ENCODE measurements at places on chromosomes 4 and X. TPM values are rescaled to one million over a fixed set of nuclear protein-coding genes. Genes with fewer than 3 reads are reported as not detected.

- no peak for DNase-seq
Observed at GRCh38 chrX:1535241-1536041, 1.5 kb downstream of the P2RY8 start.

DNA sequence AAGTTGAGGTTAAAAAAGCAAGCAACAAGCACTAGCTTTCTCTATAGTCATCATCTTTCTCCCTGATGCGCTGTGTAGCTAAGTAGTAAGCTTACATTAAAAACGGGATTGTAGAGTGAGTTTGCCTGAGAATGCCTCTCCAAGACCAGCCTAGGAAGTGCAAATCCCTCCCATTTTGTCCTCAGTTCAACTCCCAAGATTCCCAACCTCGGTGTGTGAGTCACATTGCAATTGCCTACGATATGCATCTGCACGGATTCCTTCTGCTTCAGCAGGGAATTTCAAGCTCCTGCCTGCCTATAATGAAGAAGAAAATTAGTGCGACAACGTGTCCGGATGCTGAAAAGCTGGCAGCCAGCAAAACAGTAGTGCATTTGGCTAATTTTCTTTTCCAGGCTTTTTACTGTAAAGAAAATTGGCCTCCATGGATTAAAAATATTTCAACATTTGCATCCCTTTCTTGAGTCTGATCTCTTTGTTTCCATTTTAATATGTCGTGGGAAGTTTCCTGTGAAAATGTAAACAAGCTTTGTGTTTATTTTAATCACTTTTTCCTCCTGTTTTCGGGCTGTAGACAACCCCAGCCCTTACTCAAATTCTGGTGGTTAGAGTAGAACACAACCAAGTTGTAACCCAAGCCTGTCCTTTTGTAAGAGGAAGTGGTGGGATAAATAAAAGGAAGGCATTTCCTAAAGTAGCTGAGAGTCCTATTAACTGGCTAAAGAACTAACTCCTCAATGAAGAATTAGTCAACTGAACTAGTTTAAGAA, 58.4 kb upstream of the TET2 start:
- DNase-seq = peak; percentile 96

DNA sequence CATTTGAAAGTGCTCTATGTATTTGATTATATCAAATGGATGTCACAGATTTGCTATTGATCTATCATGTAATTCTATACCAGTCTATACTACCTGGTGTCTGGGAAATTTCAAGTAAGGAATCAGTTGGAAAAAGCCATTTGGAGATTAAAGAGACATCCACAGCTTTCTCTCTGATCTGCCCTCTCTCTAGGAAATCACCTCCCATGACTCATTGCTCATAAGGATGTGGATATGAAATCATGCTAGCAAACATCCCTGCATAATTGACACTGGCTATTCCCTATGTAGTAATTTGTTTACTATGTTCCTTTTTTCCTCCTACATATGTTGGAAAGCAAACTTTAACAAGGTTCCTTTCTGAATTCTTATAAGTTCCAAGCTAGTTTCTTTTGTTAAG, 94.3 kb downstream of the TEX13A start:
- no peak for DNase-seq

GRCh38 chr4:183798301-183799253, 106.5 kb upstream of the STOX2 start:
- no peak for DNase-seq

DNA sequence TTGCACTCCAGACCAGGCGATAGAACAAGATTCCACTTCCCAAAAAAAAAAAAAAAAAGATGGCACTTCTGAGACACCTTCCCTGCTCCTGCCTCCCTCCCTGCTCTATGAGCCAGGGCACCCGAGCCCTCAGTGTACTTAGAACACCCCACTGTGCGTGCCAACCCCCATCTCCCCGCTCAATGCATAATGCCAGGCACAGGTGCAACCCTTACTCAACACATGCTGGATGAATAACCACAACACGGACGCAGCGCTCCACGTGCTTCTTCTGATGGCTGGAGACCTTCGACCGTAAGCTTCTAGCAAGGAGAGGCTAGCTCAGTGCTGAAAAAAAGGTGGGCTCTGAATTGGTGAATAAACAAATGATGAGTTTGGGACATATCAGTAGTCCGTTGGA, 19.9 kb upstream of the IRAK1 start:
- no peak for DNase-seq

DNA sequence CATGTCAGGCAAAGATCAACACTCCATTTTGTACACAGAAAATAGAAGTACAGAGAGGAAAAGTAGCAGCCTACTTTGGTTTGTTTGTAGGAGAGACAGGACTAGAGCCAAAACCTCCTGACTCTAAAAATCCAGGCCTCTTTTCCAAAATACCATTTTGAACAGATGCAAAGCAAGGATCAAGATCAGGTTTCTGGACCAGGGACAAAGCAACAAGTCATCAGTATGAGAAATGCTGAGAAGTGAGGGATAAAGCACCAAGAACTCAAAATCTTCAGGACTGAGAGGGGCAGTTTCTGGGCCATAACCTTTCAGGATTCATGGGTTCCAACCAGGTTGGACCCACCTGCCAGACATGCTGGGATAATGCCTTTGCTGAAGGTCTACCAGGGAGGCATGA, 36.6 kb upstream of the MBTPS2 start:
- no peak for DNase-seq

Gene GPC4
- total RNA-seq = not detected

Gene CFP
- 0.12 TPM for total RNA-seq

Gene FGFR3
- not detected for total RNA-seq

Gene TMEM31
- total RNA-seq = not detected

Gene S100P
- not detected for total RNA-seq

Gene GABRG1
- total RNA-seq = not detected

Gene KLB
- not detected for total RNA-seq

Gene CXCL3
- total RNA-seq = 1.1 TPM
